NAMALWA (cell line): ENCODE measurements at places on chromosomes 7 and 10.

DNA sequence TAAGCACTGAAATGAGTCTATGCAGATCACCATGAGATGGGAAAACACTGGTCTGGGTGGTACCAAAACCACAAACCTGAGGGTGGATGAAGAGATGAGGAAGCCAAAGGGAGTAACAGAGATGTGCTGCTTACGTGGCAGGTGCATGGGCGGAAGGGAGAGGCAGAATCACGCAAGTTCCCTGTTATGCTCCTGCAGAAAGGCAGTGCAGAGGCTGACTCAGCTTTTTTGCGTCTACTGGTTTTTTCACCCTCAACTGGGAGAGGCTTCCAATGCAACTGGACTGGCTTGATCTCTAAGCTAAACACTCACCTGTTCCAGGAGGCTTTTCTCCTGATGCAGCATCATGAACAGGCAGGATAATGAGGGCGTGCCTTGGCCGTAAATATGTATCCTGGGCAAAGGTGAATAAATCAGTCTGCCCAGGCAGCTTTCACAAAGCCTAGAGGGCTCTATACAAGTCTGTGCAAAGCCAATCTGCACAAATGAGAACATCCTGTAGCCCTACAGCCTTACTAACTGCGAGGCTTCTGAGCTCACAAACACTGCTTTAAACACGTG lies 95.4 kb upstream of the AFAP1L2 start:
- DNase-seq = peak; percentile 54

DNA sequence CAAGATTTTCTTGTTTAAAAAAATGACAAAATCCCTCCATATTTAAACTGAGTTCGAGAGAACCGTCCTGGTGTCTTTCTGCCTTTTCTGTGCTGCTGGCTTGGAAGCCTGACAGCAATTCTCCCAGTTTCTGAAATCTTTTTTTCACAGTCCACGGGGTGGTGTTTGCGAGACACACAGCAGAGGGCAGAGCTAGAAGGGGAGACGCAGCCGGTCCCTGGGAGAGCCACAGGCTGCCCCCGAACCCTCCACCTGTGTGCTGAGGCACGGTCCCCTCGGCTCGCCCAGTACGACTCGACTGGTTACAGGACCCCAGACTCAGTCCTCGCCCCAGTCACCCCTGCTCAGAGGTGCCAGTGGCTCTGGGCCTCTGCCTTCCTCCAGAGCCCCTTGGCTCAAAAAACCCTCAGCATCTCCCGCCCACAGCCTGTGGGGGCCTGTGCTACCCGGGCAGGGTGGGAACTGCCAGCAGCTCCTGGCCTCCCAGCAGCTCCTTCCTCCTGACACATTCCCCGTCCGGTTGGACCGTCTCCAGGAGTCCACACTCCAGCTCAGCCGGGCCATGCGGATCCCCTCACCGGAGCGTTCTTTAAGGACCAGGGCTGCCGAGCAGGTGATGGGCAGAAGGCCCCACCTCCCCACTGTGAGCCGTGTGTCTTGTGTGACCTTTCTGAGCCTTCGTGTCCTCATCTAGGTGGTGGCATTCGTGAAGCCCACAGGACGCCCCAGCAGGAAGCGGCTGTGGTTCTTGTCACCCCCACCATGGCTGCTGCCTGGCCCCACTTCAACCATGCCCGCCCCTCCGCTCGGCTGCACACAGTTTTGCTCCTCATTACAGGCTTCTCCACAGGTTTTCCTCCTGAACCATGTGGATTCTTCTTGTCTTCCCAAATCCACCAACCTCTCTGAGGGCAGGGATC lies 52.3 kb upstream of the EN2 start:
- peak; percentile 58 for DNase-seq

DNA sequence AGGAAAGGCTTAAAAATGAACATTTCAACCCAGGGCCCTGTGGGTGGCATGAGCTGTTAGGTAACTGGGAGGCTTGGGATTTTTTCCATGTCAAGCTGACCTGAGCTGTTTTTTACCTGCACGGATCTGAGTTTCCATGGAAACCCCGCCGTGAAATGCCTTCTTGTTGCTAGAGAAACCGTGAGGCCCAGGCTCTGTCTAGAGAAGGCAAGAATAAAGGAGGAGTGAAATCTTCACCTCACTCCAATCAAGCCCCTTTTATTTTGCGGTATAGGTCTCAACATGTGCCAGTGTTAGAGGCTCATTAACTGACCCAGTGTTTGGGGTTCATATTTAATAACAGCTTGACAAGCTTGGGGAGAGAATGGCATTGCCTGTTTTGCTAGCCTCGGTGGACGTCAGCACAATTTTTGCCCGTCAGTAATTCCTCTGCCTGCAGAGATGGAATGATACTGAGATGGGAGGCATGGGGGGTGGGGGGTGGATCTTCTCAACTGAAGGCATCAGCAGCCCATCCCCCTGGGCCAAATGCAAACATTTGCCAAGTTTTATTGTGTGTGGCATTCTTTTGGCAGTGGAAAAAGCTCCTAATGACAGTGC lies 48.9 kb upstream of the PDCD4 start:
- no peak for DNase-seq

- DNase-seq = no peak
These were observed 28.1 kb upstream of the DNMBP start for GRCh38 chr10:100037758-100038315.

DNA sequence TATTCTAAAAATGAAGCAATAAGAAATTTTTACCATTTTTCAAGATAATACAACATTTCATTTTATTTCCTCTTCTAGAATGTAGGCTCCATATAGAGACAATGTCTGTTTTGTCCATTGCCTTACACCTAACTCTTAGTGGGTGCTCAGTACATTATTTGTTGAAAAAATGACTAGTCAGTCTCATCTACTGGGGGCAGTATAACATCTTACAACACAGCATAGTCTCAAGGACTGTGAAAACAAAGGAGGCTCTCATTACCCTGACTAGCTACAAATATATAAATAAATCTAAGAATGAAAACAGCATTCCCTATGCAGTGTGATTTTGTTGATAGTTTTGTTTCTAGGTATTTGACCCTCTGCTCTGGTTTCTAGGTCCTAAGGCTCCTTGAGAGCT lies 11.6 kb downstream of the CRPPA start:
- no peak for DNase-seq

- no peak for DNase-seq
These were observed 396.7 kb upstream of the SORCS1 start for GRCh38 chr10:107561136-107561650.

DNA sequence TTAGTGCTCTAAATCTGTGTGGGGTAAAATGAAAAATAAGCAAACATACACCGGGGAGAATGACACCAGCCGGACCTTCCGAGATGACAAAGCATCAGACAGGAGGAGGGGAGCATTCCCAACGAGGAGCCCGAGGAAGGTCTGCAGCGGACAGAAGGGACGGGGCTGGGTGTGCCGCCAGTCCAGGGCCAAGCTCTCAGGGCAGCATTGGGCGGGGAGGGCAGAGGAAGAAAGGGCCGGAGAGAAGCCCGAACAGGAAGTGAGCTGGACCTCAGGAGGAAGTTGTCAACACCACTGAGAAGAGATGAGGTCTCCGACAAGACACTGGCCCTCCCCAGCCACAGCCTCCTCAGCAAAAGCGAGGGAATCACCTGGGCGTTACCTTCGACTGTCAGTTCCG lies 182.6 kb upstream of the RNF32 start:
- no peak for DNase-seq

- DNase-seq = no peak
These were observed 40.7 kb downstream of the RSBN1L start for GRCh38 chr7:77736991-77737390.

DNA sequence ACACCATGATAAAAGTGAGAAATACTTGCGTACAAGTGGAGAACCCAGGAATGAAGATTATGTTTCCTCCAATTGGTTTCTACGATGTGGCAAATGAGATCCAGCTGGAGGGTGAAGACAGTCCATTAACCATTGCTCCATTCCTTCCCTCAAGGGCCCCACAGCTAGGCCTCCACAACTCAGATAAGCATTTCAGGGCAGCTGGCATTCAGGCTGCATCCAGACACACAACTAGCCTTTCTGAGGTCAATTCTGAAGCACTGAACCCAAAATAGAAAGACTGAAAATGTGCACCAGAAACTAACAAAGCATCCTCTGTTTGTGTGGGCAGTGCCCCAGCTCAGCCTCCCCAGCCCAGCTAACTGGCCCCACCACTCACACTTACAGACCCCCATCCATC lies 94.8 kb downstream of the GSAP start:
- no peak for DNase-seq

- peak; percentile 84 for DNase-seq
These were observed 56.2 kb upstream of the TM9SF3 start for GRCh38 chr10:96642973-96643372.

- DNase-seq = peak; percentile 91
These were observed 42.1 kb downstream of the CYP26A1 start for GRCh38 chr10:93115661-93116383.

DNA sequence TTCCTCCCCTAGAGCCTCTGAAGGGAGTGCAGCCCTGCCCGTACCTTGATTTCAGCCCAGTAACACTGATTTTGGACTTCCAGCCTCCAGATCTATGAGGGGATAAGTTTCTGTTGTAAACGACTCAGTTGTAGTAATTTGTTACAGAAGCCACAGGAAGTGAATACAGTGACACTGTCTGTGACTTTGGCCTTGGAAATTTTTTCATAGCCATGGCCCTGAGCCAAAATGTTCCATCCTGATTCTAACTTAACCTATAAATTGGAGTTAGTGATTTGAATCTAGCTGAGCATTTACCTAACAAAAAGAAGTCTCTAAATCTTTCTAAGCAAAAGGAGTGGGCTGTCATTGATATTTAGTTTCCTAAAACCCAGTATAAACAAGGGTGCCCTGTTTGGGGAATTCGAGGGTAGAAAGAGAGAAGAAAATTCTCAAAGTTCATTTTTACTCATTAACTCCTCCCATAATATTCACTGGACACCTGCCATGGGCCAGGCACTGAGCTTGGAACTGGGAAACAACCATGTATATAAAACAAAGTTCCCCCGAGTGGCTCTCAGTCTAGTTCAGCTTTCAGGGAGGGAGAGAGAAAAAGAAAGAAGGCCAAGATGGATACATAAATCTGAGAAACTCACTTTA lies 162.3 kb downstream of the SKIDA1 start:
- DNase-seq = no peak
